ENCODE measurements at places on chromosomes 2 and 18. TPM values are rescaled to one million over a fixed set of nuclear protein-coding genes. Genes with fewer than 3 reads are reported as not detected.

DNA sequence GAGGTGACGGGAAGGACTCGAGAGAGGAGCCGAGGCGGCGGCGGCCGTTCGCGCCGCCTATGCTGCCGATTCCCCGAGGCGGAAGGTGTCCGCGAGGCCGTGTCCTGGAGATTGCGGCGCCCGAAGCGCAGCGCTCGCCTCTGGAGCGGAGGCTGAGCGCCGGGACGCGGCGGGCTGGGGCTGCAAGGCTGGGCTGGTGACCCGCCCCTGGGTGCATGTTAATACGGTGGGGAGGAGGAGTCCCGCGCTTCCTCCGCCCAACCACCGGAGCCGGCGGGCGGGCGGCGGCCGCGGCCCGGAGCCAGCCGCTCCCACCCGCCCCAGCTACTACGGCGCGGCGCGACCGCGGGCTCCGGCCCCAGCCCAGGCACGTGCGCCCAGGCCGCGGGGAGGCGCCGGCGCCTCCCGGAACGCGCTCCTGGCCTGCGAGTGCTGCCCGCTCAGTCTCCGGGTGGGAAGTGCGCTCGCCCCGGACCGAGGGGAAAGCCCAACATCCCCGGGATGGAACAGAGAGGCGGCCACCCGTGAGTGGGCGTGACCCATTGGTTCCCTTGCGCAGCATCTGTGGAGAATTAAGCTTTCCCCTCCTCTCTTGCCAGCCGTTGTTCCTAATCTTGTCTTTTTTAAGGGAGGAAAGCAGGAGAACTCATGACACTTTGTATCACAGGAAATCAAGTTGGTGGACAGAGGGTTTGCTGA lies at the start of gene DLGAP1:
Gene DLGAP1, minus strand, starts transcription at position 195 of the 699 bp plus-strand sequence.
- DNase-seq = no peak

- DNase-seq = no peak
These were observed 1.5 kb downstream of the MFSD6 start for GRCh38 chr2:190409616-190410015.

DNA sequence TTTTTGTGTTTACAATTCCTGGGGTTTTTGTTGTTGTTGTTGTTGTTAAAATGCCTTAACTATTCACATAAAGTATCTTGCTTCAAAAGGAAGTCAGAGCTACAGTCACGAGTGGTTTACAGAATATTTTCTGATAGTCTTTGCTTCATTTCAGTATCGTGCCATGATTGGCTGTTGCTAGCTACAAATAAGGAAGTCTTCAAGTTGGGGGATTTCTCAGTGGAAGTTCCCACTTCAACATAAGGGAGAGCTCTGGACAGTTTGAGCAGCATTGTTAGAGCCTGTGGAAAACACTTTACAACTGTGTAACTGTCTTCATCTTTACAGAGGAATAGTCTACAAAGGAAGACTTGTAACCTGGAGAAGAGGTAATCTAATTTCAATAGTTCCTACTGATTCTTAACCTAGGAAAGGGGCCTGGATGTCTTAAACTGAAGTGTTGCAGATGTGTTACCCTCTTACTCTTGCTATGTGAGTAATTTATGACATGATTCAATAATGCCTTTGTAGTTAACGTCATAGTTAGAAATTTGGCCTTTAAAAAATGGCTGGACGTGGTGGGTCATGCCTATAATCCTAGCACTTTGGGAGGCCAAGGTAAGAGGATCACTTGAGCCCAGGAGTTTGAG lies 23.4 kb upstream of the TANK start:
- no peak for DNase-seq

ZNF236 gene
- total RNA-seq = 28.2 TPM

GPBAR1 gene
- total RNA-seq = 0.67 TPM

SALL3 gene
- not detected for total RNA-seq

Measured in activated B cell treated with CpG ODN at 0.5 μM for 24 hours (primary cell).